ENCODE measurements at places on chromosomes 6 and 20.

DNA sequence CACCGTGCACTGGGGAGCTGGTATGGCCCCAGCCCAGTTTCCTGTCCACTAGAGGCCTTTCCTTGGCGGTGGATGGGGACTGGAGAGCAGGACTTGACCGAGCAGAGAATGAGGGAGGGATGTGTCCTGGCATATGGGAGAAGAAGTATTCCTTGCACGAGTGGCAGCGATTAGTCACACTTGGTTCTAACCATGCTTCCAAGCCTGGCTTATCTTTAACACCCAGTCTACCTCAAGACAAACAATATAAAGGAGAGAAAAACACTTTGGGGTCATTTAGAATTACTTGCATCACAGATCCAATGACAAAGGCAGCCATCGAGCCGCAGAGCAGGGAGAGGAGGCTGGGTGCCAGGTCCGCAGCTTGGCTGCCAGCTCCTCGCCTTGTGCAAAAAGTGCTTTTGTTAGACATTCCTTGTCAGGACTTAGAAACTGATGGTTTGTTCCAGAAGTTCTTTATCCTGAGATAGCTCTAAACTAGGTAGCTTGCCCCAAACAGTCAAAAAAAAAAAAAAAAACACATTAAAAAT is 214.9 kb upstream of the GMDS start:
- no peak for DNase-seq

GRCh38 chr6:168106633-168107005 is 27.6 kb upstream of the FRMD1 start:
- no peak for DNase-seq

- DNase-seq, result no peak
These were observed 63.2 kb downstream of the TNFRSF21 start for GRCh38 chr6:47246551-47246950.

DNA sequence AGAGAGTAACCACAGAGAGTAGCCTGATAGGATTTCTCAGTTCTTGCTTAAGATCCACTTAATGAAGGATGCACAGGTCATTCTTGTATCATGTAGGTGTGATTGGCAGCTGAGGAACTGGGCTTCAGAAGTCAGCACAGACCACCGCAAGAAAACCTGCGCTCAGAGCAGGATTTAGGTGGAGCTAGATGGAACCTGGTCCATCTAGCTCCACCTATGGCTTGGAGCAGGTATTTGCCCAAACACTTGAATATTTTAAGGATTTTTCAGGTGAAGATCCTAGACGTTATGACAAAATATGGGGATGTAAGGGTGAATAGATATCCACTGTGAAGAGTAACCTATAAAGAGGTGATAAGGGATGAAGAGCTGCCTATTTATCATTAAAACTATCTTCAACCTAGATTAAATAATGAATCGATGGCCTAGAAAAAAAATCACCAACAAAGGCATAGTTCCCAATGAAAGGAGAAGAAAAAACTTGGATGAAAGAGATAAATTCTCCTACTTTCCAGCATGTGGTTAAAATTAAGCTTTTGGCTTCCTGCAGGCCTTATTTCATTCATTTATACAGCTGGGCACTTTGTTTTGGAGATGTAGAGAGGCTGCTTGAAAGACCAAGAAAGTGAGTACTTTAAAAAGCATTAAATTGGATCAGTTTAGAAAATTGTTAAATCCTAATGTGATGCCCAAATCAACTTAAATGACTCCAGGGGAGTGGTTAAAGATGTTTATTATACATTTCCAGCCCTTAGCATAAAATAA is 778.4 kb upstream of the GJE1 start:
- DNase-seq, result no peak

- DNase-seq, result no peak
These were observed 163.6 kb upstream of the CENPW start for GRCh38 chr6:126176282-126176681.

- DNase-seq, result no peak
These were observed 20.8 kb downstream of the ZFAND3 start for GRCh38 chr6:37840143-37840939.

DNA sequence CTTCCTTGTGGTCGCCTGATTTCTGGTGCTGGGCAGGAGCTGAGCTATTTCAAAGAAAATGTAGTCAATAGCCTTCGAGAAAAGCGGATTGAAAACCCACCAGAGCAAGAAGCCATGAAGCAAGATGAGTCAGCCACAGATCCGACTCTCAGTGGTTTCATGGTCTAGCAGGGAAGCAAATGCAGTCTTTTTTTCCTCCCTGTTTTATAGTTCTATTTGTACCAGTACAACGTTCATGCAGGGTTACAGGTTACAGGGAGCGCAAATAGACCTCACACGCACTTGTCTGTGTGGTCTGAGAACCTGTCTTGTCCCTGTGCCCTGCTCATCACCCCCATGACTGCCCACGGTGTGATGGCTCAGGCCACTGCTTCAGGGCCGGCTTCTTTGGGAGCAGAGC is 309.8 kb upstream of the SUPT3H start:
- DNase-seq, result no peak

DNA sequence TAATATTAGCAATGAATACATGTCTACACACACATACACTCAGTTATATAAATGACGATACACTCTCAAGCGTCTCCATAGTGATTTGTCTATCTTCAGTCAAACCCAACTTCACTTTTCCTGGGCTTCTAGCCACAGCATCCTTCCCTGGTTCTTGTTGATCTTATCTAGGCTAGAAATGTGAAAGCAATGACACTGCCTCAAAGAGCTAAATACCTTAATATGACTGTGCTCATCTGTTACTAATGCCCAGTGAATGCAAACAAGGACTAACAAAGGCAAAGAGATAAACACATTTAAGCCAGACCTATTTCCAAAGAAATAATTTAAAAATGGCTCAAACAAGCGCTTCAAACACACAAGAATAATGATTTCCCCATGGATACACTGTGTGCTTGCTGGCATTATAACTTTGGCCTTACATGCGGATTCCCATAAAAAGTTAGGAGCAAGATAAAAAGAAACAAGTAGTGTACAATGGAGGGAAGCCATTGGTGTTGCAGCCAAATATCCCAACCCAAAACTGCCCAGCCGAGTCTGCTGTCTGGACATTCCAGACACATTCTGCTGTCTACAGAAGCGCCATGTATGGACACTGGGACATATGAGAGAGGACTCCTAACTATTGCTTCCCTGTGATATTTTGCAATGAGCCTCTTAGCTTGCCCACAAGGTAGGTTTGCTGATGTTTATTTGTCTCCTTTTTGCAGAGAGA is 19.5 kb upstream of the DAAM2 start:
- no peak for DNase-seq

DNA sequence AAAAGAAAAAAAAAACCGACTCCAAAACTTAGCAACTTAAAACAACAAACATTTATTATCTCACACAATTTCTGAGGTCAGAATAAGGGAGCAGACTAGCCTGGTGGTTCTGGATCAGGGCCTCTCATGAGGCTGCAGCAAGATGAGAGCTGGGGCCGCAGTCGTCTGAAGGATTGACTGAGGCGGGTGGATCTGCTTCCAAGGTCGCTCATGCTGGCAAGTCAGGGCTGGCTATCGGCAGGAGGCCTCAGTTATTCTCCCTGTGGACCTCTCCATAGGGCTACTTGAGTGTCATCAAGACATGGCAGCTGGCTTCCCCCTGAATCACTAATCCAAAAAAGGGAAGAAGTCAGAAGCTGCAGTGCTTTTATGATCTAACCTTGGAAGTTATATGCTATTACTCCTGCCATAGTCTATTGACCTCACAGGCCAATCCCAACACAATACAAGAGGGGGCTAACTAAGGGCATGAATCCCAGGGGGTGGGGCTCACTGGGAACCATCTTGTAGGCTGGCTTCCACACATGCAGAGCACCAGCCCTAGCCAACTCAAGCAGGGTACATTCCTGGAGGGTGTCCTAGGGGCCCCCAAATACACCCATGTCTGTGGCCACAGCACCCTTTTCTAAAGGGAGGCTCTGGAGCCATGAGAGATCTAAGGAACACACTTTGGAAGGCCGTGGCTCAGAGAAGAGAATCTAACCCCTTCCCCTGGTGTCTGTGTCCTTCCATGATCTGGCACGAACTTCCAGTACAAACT is 11.3 kb downstream of the EBF4 start:
- DNase-seq, result no peak

DNA sequence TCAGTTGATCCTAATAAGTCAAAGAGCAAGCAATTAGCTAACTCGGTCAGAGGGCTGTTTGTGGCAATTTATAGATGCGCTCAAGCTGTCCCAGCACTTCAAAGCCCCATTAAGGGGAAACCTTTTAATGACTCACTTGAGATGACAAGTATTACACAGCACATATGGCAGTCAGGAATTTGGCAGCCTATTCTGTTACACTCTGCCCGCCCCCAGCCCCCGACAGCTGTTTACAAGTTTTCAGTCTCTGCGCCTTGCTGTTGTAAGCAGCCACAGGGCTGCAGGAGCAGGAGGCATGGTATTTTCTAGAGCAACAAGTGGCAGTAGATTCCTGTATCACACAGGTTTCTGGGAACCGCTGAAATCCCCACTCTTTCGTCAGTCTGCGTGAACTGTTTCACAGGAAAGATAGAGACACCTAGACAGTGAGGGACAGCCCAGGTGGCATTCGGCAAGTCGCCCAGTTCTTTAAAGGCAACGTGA is 263.0 kb downstream of the FOXC1 start:
- DNase-seq, result no peak

DNA sequence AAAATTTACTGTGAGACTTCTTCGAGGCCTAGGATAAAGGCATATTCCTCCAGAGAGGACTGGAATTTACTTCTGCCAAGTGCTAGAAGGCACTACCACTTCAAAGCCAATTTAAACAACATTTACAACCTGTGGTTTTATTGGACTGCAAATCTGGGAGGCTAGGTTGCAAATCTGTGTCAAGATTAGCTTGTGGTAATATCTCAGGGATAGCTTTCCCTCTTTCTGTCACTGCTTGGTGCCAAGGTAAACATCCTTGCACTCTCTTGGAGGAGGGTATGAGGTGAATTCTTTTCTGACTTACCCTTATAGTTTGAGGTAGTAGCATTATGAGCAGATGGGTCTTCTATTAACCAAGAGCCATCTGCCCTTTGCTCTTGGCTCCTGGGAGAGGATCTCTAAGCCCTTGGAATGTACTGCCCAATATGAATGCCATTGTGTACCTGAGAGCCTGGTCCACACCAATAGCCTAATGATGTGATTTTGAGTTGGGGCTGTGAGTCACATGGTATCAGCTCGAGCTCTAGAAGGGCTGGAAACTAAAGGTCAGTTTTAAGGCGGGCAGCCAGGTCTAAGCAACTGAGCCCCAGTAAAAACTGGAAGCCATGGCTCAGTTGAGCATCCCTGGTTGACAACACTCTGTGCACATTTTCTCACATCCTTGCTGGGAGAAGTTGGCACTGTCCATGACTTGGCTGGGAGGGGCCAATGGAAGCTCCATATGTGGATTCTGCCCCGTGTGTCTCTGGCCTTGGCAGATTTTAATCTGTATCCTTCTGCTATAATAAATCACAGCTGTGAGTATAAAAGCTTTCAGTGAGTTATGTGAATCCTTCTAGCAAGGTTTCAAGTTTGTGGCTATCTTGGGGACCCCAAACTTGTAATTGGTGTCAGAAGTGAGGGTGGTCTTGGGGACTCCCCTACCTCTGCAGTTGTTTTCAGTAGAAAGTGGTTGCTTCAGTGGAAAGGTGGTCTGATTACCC is 188.1 kb downstream of the UBE3D start:
- no peak for DNase-seq

- DNase-seq, result no peak
These were observed 14.7 kb upstream of the DST start for GRCh38 chr6:56657354-56657753.

DNA sequence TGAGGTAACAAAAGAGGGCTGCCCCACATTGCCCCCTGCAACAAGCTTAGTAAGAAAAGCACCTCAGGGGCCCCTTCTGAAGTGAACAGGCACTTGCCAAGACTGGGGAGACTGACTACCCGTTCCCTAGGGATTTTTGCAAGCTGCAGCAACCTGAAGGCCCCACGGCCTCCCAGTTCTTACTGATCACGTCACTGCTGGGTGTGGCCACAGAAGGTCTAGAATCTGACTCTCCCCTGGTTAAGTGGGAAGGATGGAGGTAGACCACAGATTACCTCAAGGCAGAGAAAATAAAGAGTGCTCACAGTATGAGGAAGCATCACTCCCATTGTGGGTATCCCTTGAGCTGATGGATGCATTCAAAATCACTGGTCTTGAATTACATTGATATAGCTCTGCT is 201.5 kb upstream of the KCNQ5 start:
- no peak for DNase-seq

DNA sequence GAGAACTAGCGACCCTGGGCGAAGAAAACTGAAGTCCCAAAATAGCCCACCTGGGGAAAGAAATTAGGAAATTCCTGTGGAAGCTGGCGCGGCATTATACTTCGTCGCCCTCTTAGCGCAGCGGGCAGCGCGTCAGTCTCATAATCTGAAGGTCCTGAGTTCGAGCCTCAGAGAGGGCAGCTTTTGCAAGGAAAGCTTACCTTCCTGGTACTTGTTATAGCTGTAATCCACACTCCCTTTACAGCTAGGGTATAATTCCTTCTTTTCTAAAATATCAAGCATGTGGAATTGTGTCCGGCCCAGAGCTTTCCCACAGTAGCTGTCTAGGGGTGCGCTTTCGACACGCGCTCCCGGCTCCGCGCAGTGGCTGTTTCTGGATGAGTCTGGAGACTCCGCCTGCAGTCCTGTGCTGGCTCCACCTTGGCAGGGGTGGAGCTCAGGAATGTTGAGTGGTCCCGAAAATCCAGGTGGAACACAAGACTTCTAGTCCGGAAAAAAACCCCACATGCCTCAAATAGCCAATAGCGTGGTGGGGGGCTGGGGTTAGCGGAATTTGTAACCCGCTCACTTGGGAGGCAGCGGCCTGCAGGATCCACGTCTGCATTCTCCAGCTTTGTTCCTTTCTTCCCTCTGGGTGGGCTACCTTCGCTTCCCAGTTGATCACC is 83.7 kb upstream of the ZNF322 start:
- no peak for DNase-seq

DNA sequence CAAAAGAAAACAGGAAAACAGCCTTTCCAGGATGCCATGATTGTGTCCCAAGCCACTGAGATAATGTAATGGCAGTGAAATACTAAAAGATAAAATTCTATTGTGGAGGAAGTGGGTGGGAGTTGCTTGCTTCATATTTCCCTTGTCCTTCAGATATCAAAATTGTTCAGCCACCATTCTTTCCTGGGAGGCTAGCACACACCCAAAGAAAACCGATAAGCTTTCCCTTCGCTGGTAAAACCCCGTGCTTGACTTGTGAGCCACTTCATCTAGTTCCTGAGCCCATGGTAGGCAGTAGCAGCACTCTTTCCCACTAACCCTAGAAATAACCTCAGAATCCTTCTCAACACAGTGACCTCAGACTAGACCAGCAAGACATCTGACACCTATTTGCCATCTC is 357.4 kb upstream of the PLCB4 start:
- DNase-seq, result no peak

DNA sequence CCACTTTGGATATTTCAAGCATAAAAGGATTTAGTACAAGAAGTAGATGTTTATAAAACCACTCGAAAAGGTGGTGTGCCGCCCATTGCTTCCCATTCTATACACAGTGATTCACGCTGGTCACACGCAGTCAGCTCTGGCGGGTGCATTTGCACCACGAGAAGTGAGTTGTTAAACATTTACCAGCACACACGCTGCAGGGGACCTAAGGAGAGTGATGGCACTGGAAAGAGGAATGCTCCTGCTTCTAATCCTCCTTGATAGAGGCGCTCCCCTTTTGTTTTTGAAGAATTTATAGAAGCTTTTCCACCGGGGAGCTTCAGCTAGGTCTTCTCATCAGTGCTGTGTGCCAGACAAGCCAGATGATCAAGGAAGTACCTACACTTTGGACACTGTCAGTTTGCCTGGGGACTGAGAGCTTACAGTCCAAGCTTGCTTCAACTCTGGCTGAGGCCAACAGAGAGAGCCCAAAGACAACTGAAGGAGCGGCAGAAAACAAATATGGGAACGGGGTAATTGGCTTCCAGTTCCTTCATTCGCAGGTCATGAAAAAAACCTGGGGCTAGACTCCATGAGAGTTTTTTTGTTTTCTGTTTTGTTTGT is 31.2 kb downstream of the MUC22 start:
- DNase-seq, result no peak
